ENCODE measurements at places on chromosomes 1 and 21. TPM values are rescaled to one million over a fixed set of nuclear protein-coding genes. Genes with fewer than 3 reads are reported as not detected.

SLFNL1 gene
- total RNA-seq: not detected

IL10 gene
- not detected for total RNA-seq

RAB25 gene
- total RNA-seq: not detected

ERICH3 gene
- total RNA-seq: not detected

HSPA6 gene
- total RNA-seq: 1.6 TPM
